ENCODE measurements at places on chromosomes 1 and 21. TPM values are rescaled to one million over a fixed set of nuclear protein-coding genes. Genes with fewer than 3 reads are reported as not detected.

The PRKAA2 gene
- total RNA-seq = 0.02 TPM

- peak; percentile 4 for DNase-seq
Measured at GRCh38 chr1:166379447-166379846, 212.6 kb upstream of the FAM78B start.

DNA sequence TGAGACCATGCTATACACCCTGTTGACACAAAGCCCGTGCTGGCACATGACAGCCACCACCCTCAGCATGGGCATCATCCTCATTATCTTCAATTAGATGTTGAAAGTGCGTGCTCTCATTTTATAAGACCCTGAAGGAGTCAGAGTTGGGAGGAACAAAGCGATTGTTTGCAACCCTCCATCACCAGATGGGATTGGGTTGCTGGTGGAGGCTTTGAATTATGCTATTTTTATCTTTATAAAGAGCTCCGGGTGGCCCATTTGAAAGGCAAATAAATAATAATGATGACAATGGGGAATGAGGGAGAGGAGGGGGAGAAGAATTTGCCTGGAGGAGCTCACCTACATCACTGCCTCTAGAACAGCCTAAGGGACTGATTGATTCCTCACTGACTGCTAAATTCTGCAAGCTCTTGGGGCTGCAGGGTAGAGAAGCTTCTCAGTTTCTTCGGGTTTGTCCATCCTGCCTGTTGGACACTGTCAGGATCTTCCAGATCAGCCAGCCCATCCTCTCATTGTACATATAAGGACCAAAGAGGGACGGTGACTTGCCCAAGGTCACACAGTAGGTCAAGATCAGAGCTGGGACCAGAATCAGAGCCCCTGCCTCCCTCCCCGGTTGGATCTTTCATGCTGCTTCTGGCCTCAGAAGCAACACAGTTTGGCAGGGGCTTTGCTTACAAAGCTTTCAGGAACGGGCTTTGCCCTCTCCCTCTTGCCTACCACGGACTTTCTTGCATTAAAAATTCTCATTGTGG lies 130.9 kb upstream of the ZBTB40 start:
- DNase-seq = no peak

The GPATCH4 gene
- 38.5 TPM for total RNA-seq

DNA sequence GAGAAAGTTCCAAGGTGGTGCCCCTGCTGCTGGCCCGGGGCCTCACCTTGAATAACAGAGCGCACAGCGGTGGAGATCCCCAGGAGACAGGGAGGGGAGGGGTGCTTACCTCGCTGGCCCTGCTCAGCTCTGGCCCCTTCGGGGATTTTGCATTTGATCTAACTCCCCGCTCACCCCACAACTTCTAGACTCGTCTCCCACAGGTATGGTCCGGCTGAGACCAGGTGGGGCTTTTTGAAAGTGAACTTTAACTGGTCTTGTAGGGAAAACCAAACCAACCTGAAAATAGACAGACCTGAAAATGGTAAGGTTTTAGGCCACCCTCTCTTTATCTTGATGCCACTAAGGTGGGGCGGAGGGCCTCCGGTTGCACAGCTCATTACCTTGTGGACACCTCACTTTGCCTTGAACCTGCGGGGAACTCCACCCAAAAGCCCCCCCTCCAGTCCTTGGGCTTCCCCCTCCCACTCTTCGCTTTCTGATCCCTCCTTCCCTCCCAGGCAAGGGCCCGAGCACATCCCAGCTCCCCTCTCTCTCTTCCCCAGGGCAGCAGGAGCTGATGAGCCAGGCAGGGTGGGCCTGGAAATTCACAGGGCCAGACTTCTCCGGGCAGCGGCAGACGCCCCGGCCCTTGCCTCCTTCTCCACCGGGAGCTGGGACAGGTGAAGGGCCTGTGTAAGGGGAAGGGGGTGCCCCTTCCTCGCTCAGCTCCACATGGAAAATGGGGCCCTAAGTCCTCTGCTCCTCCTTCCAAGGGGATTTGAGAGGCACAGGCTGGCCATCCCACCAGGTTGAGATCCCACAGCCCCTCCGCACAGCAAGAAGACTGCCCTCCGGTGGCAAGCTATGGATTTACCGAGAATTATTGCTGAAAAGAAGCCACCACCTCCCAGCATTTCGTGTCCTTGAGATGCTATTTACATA lies 16.1 kb downstream of the TNFRSF8 start:
- peak; percentile 77 for DNase-seq

The AKNAD1 gene
- total RNA-seq = not detected

- DNase-seq = no peak
Measured at GRCh38 chr1:64082459-64082858, 121.0 kb upstream of the UBE2U start.

The SLC44A5 gene
- not detected for total RNA-seq

DNA sequence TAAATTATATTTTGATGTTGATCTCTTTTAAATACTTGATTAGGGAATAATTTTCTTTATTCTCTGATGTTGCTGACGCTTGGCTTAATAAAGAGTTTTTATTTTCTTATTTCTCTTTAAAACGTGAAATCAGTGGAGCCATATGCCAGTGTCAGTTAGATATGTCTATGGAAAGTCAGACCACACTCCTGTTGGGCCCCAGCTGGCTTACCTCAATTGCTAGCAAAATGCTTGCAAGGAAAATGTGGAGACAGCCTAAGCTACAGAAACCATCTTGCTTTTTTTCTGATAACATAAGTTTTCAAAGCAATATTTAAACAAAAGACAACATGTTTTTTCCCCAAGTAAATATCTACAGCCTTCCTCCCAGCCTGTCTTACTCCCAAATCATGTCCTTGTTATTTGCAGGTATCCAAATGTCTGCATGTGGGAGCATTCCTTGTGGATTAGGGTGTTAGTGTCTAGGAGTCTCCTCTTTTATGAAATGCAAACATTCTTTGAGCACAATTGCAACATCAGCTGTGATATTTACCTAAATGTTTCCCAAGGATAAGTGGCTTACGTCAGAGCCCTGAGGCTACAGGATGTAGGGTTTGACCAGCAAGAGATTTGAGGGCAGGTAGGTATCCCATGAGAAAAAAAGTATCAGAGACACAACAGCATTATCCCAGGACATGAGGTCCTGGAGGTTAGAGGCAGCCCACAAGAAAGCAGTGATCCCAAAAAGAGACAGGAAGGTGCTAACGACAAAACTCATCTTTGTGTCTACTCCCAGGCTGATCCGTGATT lies 117.2 kb upstream of the KCNJ15 start:
- DNase-seq = no peak

DNA sequence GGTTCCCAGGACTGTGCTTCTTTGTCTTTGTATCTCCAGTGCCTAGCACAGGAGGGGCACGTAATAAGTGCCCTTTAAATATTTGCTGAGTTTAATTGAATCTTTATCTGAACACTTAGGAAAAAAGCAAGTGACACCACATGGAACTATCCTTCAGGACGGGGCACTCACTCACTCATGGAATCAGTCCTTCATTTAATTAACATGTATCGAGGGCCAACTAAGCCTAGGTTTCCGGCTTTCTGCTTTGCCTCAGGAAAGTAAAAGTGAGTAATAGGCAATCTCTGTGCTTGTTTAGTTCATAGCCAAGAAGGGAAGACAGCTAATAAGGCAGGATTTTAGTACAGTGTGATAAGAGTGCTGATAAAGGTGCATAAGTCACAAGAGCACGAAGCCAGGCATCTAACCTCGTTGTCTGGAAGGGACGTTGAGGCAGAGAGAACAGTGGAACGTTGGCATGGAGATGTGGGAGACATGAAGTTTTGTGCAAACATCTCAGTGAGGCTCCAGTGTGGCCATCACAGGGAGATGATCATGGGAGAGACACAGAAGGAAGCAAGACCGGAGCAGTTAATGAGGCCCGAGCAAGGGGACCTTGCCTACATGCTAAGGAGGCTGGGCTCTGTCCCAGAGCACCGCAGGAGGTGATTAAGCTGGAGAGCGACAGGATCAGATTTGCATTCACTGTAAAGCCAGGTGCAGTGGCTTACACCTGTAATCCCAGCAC lies 54.1 kb upstream of the TRIM67 start:
- no peak for DNase-seq

The NECTIN4 gene
- total RNA-seq = not detected

DNA sequence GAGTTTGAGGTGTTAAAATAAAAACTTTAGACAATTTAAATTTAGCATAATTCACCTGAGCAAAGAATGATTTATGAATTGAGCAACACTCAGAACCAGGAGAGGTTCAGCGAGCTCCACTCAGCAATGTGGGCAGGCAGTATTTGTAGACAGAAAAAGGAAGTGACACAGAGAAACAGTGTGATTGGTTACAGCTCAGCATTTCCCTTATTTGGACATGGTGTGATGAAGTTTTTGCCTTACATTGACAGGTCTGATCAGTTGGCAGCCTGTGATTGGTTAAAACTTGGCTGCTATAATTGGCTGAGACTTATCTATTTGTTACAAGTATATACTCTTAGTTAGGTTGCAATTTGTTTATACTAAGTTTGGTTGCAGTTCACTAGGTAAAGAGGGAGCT lies 621.2 kb upstream of the PRMT6 start:
- no peak for DNase-seq

- no peak for DNase-seq
Measured at GRCh38 chr1:30609999-30610345, 113.4 kb downstream of the MATN1 start.

The RPE65 gene
- total RNA-seq = not detected

DNA sequence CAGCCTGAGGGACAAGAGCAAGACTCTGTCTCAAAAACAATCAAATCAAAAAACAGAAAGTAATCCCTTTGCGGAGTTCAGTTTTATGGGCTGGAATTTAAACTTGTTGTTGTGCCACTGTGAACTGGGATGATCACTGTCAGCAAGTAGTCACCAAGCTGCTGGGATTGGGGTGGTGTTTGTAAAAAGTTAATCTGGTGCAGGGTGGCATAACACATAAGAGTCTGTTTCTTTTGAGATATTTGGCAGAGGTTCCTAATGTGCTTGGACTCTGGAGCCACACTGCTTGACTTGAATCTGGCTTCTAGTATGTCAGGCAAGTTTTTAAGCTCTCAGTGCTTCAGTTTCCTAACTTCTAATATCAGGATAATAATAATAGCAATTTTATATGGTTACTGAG lies 6.6 kb downstream of the CLIC4 start:
- no peak for DNase-seq

The TMEM52 gene
- total RNA-seq = 0.88 TPM

GRCh38 chr1:198761859-198762616 lies 123.2 kb downstream of the PTPRC start:
- DNase-seq = no peak

DNA sequence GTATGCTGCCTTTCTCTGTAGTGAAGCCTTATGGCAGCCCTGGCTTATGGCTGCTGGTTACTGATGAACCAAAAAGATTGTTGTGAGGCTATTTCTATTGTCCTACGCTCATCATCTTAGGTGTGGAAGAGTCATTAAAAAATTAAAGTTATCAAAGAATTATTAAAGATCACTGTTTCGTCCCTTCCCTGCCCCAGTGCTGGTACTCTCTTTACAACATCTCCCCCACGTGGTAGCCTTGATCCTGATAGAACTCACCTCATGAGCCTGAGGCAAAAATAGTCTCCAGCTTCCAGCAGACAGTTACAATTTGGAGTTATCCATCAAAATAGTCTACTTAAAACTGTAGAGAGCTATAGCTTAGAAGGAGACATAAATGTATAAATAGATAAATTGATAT lies 201.5 kb downstream of the S1PR1 start:
- DNase-seq = peak; percentile 21

The PLPPR4 gene
- total RNA-seq = not detected

DNA sequence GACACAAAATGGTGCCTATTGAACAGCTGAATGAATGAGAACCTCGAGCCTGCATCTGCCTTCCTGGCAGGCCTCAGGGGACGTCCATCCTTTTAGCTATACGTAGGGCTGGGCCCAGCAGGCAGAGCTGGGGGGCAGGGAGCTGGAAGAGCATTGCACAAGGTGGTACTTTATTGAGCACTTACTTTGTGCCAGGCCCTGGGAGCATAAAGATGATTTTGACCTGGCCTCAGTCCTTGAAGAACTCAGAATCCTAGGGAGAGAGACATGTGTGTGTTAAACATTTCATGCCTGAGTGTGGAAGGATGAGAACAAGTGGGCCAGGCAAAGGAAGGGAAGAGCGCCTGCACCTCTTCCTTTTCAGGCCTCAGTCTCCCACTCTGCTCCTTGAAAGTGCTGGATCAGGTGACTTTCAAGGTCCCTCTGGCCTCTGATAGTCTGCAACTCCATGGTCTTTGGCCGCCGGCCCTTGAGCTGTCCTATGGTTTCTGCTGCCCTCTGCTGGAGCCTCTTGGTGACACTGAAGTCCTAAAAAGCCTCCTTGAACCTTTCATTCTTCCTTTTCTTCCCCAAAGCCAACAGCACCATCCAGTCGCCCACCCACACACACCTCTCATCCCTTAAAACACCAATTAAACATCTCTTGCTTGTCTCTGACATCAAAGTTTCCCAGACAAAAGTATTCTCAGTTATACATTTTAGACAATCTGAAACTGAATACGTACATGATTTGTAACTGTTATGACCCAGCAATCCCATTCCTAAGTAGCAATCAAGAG lies 3.5 kb upstream of the PEAR1 start:
- DNase-seq = peak; percentile 79

The ANGPTL3 gene
- not detected for total RNA-seq

The GPR3 gene
- total RNA-seq = 1.3 TPM

DNA sequence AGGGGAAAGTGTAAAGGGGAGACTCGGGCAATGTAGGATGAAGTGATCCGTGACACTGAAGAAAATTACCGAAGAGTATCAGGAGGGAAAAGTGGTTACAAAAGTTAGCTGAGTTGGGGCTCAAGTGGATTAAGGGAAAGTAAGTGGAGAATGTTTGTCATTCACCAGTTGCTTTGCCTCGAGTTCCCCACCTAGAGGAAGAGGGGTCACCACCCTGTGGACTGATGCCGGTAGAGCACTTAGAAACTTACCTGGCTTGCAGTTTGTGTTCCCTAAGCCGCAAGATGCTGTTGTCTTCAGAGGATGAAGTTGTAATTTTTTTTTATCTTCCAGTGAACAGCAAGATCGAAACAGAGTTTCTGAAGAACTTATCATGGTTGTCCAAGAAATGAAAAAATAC lies 1.0 kb downstream of the PER3 start:
- DNase-seq = no peak

DNA sequence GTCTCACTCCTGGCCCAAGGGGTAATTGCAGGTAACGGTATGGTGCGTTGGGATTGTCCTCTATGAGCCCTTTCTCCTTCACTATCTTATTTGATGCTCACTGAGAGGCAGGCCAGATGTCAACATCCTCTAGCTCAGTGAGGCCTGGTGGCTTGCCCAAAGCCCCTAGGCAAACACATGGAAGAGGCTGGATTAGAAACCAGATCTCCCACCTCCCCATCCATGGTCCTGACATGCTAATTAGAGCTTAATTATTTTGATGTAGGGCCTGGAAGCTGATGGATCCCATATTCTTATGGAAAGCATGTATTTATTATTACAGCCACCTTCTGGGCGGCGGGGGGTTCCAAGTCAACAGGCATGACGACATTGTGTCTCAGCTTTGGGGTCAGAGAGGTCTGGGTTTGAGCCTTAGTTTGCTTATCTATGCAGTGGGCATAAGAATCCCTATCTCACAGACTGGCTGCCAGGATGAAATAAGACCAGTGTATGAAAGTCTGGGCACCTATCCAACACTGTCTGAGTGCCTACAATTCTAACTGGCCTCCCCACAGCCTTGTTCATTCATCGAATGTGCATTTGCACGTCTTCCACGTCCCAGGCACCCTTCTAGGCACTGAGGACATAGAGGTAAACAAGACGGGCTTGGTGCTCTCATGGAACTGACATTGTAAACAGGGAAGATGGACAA lies 6.2 kb downstream of the SMPDL3B start:
- DNase-seq = no peak

Data from activated CD4-positive, alpha-beta T cell treated with anti-CD3 and anti-CD28 coated beads for 36 hours (primary cell).